Vagina (tissue), 2 donors: ENCODE measurements at places on chromosomes 6 and 20.

- DNase-seq = no peak
Observed at GRCh38 chr6:42428326-42429041, 23.2 kb downstream of the TRERF1 start.

DNA sequence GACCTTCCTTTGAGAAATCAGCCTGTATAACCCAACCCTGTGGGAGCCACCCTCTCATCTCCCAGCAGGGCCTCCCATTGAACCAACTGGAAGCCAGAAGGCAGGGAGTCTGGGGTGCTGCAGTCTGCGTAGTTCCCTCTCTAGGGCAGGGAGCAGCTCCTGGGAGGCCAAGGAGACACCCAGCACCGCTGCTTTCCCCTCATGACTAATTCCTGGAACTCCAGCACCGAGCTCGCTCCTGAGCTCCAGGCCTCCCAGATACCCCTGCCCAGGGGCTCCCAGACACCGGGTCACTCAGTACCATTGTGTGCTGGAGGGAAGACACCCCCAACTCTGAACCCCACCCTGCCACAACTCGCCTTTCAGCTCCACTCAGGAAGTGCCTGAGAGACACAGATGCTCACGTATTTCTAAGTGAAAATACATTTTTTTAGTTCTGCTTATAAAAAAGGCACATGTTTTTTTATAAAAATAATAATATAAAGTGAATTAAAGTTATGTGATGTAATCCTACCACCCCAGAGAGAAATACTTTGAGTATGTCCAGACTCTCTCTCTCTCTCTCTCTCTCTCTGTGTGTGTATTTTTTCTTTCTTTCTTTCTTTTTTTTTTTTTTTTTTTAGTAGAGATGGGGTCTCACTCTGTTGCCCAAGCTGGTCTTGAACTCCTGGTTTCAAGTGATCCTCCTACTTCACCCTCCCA is 17.5 kb downstream of the PIM1 start:
- DNase-seq = no peak

DNA sequence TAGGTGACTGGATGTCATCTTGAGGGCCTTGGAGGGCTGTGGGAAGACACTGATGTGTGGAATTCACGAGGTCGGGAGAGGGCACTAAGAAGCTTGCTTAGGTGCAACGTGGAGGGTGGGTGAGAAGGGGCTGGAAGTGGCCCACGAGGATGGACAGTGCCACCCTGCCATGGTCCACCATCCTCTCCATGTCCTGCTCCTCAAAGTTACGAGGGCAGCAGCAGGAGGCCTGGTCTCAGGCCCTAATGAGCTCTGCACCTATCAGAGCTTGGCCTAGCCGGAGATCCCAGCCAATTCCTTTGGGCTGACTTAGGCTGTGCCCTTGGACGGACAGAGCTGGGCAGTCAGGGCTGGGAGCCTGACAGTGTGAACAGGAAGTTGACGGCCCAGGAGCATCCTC is 27.8 kb upstream of the SCRT2 start:
- DNase-seq = no peak

- DNase-seq = no peak
Observed at GRCh38 chr6:42754759-42755158, 8.9 kb upstream of the TBCC start.

- no peak for DNase-seq
Observed at GRCh38 chr6:151639750-151640149, 145.9 kb downstream of the CCDC170 start.

GRCh38 chr20:62631336-62632308 is 10.7 kb upstream of the SLCO4A1 start:
- no peak for DNase-seq

DNA sequence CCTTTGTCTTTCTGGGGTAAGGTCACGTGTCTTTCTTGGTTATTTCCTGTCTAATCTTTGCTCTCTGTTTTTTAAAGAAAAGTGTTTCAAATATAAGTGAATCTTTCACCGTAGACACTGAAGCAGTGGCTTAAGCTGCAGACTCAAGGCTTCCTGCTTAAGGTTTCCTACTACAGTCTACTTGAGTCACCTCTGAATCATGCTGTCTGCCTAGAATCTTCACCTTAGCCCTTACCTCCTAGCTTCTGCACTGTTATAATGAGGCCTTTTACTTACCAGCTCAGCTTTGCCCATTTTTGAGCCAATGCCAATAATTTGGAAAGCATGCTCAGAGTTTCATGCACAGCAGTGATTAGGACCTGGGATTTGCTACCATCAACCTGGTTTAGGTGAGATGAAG is 30.6 kb downstream of the ADGRF4 start:
- no peak for DNase-seq

DNA sequence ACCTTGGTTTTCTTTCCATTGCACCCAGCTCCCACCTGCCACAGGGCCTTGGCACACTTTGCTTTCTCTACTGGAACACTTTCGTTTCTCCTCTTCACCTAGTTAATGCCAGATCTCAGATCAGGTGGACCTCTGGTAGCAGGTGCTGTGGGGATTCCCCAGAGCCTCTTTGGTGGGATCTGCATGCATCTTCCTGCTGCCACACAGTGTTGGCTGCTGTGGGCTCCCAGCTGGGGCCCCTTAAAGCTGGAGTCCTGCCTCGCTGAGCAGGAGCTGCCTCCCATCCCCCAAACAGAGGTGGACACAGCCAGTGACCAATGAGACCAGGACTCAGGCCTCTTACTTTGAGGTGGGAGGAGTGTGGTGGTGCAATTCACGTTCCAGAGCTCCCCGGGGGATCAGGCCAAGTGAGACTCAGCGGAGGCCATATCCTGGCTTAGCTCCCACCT is 28.4 kb downstream of the CEBPB start:
- no peak for DNase-seq

GRCh38 chr20:33917831-33918525 is 75.7 kb upstream of the RALY start:
- DNase-seq = no peak

- no peak for DNase-seq
Observed at GRCh38 chr6:31829633-31830283, 2.2 kb downstream of the HSPA1B start.

- DNase-seq = no peak
Observed at GRCh38 chr20:10970109-10970508, 296.3 kb upstream of the JAG1 start.

GRCh38 chr6:34154668-34155447 is 9.0 kb upstream of the GRM4 start:
- DNase-seq = no peak

GRCh38 chr20:61119794-61120410 is 132.2 kb upstream of the CDH4 start:
- no peak for DNase-seq

DNA sequence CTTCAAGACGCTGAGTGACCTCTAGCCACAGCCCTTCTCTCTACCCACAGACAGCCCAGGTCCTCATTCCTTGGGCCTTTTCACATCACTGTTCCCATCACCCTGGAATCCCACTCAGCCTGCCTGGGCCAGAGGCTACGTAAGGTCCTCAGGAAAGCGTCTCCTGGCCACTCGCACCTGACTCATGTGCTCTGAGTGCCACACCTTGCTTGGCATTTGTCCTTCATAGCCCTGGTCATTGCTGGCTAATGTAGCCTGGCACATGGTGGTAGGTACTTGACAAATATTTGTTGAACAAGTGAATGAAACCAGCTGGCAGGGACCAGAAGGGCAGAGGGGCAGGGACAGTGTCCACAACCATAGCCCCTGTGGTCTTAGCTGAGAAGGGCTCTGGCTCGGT is 50.6 kb upstream of the FANCE start:
- DNase-seq = no peak

GRCh38 chr20:57787151-57787989 is 77.6 kb upstream of the PMEPA1 start:
- no peak for DNase-seq

- no peak for DNase-seq
Observed at GRCh38 chr6:14775528-14775927, 470.3 kb upstream of the JARID2 start.

- DNase-seq = no peak
Observed at GRCh38 chr6:106988664-106989063, 14.1 kb upstream of the CD24 start.

GRCh38 chr6:122995921-122996793 is at the start of gene CLVS2:
CLVS2 (plus strand) TSS chr6:122996235; CDS start chr6:122997778, 1,543 bp downstream.
- no peak for DNase-seq

- no peak for DNase-seq
Observed at GRCh38 chr6:41171908-41172307, 9.0 kb upstream of the TREM2 start.

GRCh38 chr6:105981002-105981887 is 104.9 kb upstream of the PRDM1 start:
- DNase-seq = no peak

DNA sequence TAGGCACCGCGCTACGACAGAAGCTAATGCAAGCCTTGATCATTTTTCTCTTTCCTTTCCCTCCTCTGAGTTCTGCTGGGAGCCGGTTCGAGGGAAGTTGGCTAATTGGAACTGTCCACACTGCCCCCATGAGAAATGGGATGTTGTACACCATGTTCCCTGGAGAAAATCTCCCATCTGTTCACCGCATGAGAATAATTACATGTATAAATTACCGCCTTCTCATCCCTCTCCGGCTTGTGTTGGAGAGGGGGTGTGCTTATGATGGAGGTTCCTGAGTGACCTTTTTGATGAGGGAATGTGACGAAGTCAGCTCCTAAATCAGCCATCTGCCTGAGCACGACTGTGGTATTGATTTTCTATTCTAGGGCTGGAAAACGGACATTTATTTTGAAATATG is 320.2 kb upstream of the SULF2 start:
- no peak for DNase-seq

DNA sequence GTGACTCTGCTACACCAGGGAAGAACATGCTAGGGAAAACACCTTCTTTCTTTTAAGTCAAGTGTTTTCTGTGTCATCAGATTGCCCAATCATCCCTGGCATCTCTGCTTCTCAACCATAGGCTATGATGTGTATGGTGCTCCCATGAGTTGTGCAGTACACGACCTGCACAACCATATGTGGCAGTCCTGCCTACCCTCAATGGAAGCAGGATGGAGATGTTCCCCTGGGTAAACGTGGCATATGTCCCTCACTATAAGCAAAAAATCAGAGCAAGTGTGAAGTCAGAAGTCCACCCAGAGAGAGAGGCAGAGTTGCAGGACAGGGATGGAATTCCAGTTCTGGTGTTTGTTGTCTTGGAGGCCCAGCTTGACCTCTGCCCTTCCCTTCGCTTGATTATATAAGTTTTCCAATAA is 10.3 kb upstream of the SNHG17 start:
- no peak for DNase-seq

- no peak for DNase-seq
Observed at GRCh38 chr6:156028335-156029131, 572.9 kb upstream of the NOX3 start.

- no peak for DNase-seq
Observed at GRCh38 chr6:26019261-26019830, 56.7 kb downstream of the TRIM38 start.

- no peak for DNase-seq
Observed at GRCh38 chr20:51003753-51004152, 19.2 kb downstream of the KCNG1 start.

GRCh38 chr6:154292066-154292465 is 64.5 kb downstream of the IPCEF1 start:
- no peak for DNase-seq

GRCh38 chr6:126180585-126180984 is 159.3 kb upstream of the CENPW start:
- DNase-seq = no peak

DNA sequence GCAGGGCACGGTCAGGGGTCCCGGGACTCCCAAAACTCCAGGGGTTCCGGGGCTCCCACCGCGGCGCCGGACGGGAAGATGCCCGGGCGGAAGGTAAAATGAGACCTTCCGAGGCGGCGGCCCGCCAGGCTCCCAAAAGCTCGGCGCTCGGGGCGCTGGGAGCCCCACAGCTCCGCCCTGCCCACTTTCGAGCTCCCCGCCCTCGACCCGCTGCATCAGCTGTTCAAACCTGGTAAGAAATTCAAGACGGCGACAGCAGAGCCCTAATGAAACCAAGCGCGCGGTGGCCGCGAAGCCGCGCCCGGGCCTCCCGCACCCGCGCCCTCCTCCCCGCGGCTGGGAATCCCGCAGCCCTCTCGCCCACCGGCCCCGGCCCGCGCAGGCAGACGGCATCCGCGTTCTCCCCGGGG is 369 bp downstream of the SLC4A11 start:
- DNase-seq = no peak

- DNase-seq = no peak
Observed at GRCh38 chr6:112576423-112576822, 229.3 kb downstream of the RFPL4B start.

GRCh38 chr6:156598855-156599180 is 178.4 kb upstream of the ARID1B start:
- DNase-seq = no peak

GRCh38 chr6:21984561-21984960 is 312.3 kb downstream of the PRL start:
- no peak for DNase-seq

DNA sequence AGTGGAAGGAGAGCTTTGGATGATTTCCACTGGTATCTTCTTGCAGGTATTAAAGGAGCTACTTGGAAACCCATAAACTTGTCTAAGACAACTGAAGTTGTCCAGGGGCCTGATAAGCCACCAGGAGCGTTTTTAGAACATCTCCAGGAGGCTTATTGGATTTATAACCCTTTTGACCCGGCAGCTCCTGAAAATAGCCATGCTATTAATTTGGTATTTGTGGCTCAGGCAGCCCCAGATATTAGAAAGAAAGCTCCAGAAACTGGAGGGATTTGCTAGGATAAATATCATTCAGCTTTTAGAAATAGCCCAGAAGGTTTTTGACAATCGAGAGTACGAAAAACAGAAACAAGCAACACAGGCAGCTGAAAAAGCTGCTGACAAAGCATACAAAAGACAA is 461.0 kb upstream of the HTR1E start:
- no peak for DNase-seq

DNA sequence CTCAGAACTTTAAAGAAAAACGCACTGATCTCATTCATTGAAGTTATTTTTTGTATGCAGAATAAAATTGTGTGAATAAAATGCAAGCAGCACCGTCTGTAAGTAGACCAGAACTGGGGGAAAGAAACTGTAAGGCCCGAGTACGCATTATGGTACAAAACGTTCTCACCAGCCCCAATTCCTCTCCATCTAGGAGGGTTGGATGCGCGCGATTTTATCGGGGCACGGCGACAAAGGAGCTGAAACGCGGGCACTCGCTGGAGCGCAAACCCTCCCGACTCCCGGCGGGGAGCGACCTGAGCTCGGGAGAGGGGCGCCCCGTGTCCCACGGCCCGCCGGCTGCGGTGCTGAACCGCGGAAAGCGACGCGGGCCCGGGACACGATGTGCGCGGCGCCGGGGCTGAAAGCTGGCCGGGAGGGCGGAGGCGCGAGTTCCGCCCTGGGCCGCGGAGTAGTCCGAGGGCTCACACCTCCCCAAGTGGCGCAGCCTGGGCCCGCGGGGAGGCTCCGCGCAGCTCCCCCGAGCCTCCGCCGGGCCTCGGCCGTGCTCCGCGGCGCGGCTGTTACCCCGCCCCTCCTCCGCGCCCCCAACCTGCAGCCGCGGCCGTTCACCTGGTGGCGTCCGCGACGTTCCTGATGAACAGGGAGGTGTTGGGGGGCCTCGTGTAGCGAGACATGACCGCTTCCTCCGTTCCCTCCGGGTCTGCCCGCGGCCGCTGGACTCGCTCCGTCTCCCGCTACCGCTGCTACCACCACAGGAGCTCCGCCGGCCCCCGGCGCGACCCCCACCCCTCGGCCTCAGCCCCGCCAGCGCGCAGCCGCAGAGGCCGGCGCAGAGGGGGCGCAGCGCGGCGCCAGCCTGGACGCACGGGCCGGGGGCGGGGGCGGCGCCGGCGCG is at the start of gene SRSF12:
Gene SRSF12 (minus strand): TSS at position 861 of the 898 bp plus-strand sequence. CDS start 184 bp downstream, at position 677.
- no peak for DNase-seq
